Lung (tissue), 17 donors: ENCODE measurements at places on chromosomes 12 and 14.

- DNase-seq, result no peak
These were observed 147.1 kb downstream of the KIF26A start for GRCh38 chr14:104285508-104285840.

- no peak for DNase-seq
These were observed 40.2 kb upstream of the APPL2 start for GRCh38 chr12:105275997-105276733.

- DNase-seq, result no peak
These were observed 160.0 kb upstream of the FBXO33 start for GRCh38 chr14:39592116-39592789.

GRCh38 chr12:92369636-92370035 lies 224.0 kb upstream of the BTG1 start:
- no peak for DNase-seq

DNA sequence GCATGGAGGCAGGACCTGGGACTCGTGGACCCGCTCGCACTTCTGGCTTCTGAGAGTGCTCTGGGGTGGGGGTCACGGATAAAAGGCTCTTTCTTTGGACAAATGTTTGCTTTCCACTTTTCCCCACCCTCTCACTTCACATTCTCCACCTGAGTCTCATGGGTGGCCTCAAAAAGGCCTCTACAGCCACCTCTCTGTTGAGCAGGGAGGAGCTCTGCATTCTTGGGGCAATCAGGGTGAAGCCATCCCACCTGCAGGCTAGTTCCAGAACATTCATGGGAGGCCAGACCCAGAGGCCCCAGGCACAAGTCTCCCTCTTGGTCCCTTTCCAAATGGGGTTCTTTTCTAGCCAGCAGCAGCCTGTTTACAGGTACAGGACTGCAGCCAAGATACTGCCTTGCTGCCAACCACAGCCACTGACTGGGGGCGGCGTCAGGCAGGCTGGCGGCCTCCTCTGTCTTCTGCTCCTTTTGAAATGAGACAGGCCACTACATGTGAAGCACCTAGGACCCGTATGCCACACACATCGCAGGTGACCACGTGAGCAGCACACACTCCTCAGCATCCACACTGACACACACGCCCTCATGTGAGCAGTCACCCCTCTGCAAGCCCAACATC lies 18.2 kb upstream of the CEBPE start:
- DNase-seq, result peak; percentile 51

- no peak for DNase-seq
These were observed 294.9 kb downstream of the FOXN3 start for GRCh38 chr14:89121968-89122620.

DNA sequence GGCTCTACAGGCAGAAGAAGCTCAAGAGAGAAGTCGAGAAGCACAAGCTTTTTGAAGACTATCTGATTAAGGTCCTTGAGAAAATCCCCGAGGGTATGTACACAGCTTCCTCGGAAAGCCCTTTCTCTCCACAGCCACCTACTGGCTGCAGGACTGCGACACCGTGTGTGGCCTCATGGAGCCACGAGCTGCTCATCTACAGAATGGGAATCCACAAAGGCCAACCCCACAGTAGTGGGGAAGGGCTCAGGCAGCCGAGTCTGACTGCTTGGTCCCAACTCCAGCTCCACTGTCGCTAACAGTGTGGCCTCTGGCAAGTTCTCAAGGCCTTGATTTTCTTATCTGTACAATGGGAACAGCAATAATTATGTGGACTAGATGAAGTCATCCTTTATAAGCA lies 2.5 kb downstream of the CCDC197 start:
- DNase-seq, result no peak

GRCh38 chr12:132169376-132169775 lies 25.1 kb downstream of the NOC4L start:
- no peak for DNase-seq

GRCh38 chr14:81018251-81018650 lies 62.8 kb downstream of the TSHR start:
- no peak for DNase-seq

DNA sequence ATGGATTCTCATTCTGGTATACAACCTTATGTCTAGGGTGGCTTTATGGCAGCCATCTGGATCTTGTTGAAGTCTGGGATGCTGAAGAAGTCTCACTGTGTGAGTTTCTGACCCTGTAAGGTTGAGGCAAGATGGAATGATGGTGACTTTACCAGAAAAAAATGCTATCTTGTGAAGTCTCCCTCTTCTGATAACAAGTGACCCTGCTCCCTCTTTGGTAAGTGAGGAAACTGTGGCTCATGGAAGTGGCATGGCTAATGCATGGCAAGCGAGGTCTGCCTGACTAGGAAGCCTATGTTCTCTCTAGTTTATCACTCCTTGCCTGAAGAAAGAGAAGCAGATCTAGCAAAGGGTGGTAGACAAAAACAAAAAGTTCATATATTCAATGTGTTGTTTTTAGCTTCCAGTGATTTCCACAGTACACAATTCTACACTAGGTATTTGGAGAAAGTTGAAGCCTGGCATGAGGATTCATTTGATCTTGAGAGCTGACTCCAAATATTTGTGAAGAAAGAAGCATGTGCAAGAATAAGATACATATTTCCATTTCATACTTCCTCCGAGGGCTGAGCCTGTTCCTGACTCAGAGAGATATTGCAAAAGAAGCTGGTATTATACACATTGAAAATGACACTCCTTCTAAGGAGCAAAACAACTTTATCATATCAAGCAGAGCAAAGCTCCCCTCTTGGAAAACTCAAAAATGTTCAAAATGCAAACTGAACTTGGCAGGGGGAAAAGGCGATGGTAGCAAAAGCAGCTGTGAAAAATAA lies 63.6 kb downstream of the HELB start:
- no peak for DNase-seq

GRCh38 chr14:61178226-61179060 lies 102.7 kb downstream of the TMEM30B start:
- DNase-seq, result no peak

GRCh38 chr12:124057691-124058090 lies 84.7 kb downstream of the ZNF664 start:
- DNase-seq, result peak; percentile 64

DNA sequence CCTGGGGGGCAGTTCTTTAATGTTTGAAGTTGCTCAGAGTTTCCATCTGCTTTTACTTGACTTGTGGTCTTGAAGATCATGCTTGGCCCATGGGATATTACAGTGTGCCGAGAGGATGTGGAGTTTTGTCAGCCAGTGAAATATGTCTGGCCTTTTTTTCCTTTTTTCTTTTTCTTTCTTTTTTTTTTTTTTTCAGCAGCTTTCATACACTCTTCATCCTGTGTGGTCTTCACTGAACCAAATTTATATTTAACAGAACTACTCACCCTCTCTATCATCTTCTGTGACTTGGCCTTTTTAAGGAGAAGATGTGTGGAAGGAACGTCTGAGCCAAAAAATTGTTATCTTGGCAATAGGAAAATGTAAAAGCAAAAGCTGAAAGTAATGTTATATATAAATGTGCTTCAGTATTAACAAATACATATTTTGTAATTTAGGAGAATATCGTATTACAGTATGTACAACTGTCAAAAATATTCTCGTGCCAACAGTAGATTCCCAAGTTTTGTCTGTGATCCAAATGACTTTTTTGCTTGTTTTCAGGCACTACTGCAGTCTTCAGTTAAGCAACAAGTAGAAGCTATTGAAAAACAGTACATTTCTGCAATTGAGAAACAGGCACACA lies 200.6 kb downstream of the CCDC91 start:
- DNase-seq, result peak; percentile 99

- DNase-seq, result no peak
These were observed 42.8 kb downstream of the BICD1 start for GRCh38 chr12:32149489-32149888.

- no peak for DNase-seq
These were observed 63.3 kb downstream of the ERC1 start for GRCh38 chr12:1054117-1054870.

DNA sequence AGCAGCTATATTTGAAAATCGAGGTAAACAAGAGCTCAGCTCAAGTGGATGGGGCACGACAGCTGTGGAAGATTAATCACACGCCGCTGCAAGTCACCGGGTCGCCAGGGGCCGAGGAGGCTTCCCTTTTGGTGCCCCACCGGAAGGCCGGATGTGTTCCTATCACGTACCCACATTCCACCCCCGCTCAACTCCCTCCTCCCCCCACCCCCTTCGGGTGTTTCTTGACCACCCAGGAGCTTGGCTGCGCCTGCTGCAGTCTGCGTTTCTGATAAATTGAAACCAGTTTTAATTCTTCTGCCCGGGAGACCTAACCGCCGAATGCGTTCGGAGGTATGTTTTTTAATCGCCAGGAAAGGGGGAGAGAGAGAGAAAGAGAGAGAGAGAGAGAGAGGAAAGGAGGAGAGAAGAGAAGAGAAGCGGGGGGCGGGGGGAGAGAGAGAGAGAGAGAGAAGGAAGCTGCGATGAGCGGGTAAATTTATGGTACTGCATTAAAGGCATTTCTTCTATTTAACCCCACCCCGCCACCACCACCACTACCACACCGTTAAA lies 1.8 kb downstream of the SLC8A3 start:
- DNase-seq, result peak; percentile 91
